NCI-H774 (cell line): ENCODE measurements at places on chromosomes 3 and 15.

DNA sequence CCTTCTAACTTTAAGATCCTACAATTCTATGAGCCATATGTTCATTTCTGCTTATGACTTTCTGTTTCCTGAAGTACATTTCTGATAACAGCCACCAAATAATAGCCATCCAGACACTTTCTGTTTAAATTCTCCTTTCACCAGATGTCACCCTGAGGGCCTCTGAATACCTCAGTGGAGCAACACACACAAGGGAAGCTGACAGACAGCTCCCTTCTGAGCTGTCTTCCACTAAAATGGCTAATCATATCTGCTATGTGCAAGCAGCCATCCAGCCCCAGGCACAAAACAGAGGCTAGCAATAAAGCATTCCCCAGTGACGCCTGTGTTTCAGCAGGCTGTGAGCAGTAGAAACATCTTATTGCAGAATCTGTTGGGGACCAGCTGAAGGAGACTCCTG is 666.6 kb upstream of the UBE2E2 start:
- no peak for DNase-seq

- DNase-seq: no peak
Measured at GRCh38 chr15:29672923-29673809, 149.1 kb downstream of the TJP1 start.

GRCh38 chr3:182802413-182803390 is 9.4 kb downstream of the ATP11B start:
- no peak for DNase-seq

GRCh38 chr3:156602424-156602823 is 47.5 kb upstream of the SSR3 start:
- no peak for DNase-seq

GRCh38 chr3:33171580-33171979 is 47.0 kb downstream of the SUSD5 start:
- DNase-seq: no peak

DNA sequence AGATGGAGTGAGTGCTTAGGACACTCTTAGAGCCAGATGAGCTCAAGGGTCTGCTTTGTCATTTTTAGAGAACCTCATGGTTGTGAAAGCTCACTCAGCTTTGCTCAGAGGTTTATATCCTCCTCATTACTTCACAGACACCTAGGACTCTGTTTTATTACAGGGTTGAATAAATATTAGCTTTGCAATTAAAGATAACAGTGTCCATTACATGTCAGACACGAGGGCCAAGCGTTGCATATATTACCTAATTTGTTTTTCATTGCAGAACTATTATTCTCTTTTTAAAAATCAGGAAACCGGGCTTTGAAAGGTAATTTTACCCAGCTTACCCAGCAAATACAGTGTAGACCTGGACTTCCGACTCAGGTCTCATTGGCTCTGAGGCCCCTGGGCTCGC is 16.1 kb downstream of the MAP6D1 start:
- DNase-seq: peak; percentile 94

GRCh38 chr3:68345781-68346180 is 586.6 kb downstream of the TAFA4 start:
- no peak for DNase-seq

DNA sequence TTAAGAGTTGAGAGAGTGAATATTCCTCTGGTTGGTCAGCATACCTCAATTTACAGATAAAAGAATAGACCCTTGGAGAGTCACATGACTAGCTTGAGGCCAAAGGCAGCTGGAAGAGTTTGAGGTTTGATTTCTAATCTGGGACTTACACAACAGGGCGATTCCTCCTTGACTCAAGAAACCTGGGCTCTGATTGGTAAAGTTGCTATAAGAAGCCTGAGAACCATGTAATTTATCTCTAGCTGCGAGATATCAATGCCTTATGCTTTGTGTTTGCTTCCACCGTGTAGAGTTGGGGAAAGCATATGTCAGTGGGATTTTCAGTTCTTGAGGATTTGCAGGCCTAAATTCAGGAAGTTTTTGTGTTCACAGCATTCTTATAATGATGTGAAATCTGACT is 206.0 kb downstream of the KLHL25 start:
- DNase-seq: no peak

DNA sequence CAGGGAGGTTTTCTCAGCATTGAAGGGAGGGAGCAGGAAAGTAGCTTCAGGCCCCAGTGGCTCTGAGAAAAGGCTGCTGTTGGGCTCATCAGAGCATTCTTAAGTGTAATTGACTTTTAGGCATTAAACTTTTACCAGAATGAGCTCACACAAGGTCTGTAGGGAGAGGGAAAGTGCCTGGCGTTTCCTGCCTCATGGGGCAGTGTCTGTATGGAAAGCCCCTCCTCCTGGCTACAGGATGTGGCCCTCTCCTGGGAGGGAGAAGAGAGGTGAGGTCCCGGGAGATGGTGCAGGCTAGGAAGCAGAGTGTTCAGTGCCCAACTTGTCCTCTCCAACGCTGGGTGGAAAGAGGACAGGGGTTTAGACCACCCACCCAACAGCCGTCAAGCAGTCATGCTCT is 21.3 kb upstream of the SCN10A start:
- DNase-seq: no peak

- no peak for DNase-seq
Measured at GRCh38 chr15:69990566-69991421, 106.9 kb downstream of the TLE3 start.

DNA sequence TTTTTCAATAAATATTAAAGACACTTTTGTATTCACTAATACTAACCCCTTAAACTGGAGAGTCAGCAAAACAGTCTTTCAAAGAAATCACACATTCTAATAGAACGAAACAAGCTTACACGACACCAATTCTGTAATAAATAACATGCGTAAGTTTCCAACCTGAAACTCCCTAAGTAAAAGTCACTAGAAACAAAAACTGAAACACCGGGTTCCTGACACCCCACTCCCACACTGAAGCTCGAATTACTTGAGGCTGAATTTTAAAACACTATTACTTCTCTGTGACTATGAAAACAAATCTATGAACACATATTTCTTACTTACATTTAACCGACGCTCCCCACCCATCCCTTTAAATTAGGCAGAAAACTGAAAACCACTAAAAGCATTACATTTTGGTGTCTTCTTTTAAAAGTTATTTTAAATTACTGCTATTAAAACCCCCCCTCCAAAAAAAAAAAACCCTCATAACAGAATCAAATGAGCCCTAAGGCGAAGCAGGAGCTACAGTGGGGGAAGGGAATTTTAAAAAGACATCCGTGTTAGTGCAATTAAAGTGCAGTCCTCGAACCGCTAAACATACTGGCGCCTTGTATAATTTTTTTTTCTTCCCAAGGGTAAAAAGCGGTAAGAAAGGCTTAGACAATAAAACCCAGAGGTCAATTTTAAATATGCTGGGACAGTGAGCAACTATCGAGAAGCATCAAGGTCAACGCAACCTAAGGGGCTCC is 878 bp downstream of the SPPL2A start:
- no peak for DNase-seq

DNA sequence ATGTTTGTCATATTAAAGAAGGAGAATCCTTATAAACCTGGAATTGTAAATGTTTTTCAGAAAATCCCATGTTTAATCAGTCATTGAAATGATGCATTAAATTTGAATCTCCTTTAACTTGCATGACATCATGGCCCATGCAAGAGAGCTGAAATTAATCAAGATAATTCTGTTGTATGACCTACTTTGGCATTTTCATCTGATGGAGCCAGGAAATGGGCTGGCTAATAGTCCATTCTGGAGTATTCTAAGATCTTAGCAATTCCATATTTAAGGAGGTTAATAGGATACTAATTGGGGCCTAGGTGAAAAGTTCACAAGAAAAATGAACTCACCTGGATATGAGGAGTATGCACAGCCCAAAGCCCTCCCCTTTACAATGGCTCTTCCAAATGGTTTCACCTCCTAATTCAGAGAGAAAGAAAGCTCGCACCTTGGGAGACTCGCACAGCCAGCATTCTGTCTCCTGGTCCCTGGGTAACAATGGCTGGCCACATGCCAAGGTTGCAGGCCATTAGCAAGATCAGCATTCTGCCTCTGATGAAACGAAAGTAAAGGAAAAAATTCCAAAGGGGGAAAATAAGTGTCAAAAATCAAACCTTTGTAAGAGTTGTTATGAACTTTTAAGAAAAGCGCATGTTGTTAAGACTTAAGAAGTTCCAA is 786.4 kb downstream of the MCTP2 start:
- DNase-seq: no peak

DNA sequence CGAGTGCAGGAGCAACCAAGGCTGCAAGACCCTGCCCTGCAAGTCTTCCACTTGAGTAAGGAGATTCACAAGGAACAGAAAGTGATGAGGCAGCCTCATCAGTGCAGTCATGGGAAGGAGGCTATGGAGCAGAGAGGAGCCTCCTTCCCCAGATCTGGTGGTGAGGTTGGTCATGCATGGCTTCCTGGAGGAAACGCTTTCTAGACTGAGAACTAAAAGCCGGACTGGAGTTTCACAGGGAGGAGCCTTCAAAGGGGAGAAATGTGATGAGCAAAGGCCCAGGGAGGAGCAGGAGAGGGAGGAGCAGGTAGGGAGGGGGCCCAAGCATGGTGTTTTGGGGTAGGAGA is 139.9 kb downstream of the SRGAP3 start:
- DNase-seq: no peak

- no peak for DNase-seq
Measured at GRCh38 chr15:26069231-26069641, 206.1 kb upstream of the ATP10A start.

- DNase-seq: no peak
Measured at GRCh38 chr15:33131552-33132232, 62.8 kb downstream of the FMN1 start.

DNA sequence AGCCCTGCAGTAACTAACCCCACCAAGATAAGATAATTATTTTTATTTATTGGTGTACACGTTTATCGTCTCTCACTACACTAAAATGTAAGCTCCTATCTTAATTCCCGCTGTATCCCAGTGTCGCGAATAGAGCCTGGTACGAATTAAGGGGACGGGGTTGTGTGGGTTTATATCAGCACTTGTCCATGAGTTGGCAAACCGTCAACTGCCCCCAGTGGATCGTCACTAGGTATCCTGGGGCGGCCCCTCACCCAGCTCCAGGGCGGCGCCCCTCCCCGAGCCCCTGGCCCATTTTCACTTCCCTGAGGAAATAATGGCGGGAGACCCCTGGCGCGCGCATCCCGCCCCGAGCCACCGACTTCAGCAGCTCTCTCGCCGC is 465 bp downstream of the RUVBL1 start:
- no peak for DNase-seq

DNA sequence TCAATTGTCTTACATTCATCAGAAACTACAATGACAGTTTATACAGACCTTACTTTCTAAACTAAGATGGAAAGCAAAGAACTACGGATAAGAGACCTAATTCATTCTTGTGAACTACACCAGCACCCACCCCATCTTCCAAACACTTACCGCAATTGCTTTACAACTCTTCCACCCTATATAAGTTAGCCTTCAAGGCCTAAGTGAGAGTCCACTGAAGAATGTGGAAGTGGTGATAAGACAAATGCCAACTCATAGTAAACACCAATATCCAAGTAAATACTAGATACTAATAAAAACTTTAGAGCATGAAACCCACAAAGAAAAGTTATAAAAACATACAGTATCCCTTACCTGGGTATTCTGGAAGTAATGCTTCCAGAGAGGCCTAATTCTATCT is 13.6 kb downstream of the ARF4 start:
- no peak for DNase-seq

DNA sequence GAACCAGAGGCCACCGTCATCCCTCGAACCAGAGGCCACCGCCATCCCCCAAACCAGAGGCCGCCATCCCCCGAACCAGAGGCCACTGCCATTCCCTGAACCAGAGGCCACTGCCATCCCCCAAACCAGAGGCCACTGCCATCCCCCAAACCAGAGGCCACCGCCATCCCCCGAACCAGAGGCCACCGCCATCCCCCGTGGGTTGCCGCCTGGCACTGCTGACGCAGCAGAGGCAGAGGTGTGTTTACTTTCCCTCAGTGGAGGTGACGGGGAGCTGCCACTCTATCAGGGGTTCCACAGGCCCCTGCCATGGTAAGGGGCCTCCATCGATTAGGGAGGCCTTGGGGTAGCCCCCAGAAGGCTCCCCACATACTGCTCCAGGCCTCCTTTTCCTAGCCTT is 1.5 kb downstream of the IQSEC1 start:
- no peak for DNase-seq

DNA sequence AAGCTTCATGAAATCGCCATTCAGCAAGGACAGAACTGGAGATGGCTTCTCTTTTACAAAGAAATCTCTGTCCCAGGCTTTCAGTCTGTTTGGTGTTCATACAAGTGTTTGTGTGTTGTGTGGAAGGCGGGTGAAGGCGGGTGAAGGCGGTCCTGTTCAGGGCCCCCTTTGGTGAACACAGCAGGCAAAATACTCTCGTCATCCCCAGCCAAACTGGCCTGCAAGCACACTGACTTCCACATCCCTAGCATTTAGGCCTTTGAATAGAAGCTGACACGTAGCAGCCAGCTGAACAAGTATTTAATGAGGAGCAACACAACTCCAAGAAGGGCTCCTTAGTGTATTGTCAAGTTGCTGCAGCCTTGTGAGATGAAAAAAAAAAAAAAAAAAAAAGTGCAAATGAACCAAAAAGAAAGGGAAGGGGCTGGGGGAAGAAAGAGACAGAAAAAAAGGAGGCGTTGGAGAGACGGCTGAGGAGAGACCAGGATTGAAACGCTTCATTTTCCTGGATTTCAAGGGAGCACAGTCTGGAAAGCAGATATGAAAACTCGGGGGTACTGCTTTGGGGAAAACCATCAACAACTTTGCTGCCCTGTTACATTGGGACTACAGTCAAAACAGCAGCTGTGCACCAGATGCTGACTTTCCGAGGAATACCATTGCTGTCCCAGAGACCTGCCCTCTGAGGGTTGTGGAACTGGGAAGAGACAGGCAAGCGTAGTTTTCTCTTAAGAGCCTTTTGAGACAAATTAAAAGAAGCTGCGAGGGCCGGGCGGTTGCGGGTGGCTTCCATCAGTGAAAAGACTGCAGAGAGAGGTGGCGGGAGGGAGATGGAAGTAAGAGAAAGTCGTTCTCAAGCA is 74.6 kb downstream of the TGFBR2 start:
- DNase-seq: no peak

DNA sequence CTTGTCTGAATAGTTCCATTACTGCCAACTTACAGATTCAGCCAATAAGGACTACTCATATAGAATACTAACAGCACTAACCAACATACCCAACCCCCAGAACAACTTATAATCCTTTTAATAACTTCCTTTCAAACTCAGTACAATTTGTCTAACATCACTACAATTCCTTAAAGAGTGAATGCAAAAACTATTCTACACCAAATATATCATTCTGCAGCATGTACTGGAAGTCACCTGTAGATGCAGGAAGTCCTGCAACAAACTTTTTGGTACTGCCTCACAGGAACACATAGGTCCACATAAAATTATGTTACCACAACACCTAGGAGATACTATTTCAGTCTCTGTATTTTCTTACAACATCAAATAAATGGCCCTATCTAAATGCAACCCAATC is 2.1 kb downstream of the CCNL1 start:
- DNase-seq: no peak

GRCh38 chr15:43775411-43775965 is 1.3 kb downstream of the ELL3 start:
- peak; percentile 6 for DNase-seq
